ENCODE measurements at places on chromosomes 1 and 21.
A peak's percentile ranks its signal among the peaks of the same experiment; 100 is the strongest.

DNA sequence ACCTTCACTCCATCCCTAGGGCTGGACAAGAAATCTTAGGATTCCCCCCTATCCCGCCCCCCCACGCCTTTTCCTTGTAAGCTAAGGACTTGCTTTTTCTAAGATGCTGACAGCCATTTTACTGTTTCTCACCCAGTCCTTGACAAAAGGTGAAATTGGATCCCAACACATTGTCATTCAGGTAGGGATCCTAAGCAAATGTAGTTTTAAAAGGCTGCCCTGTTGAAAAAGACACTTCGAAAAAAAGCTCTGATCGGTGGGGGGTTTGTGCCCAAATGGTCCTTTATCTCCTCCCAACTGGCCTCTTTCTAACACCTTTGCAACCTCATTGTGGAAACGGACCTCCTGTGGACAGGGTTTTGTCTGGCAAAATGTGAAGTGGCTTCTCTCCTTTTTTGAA lies 2.9 kb downstream of the CACHD1 start:
- DNase-seq: no peak

- no peak for DNase-seq
Observed at GRCh38 chr1:41799723-41800122, 119.0 kb downstream of the HIVEP3 start.

DNA sequence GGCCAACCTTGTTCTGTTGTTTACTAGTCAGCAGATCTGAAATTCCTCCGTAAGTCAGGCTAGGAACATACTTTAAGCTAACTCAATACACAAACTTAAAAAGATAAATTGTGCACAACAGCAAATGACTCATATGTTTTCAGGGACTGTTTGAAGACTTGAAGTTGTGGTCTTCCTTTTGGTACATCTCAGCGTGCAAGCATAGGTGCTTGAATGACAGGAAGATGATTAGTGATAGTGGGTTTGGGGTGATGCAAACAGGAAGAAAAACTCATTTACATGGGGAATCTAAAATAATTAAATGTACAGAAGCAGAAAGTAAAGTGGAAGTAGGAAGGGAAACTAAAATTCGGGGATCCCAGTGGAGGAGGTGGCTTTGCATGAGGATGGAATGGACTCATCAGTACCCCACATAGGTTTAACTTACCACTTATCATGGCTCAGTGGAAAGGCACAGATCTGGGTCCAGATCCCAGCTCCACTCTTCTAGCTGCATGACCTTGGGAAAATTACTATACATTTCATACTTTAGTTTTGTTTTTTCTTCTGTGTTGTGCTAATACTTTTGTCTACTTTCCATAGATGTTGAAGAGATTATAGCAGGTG lies 122.3 kb downstream of the XCL2 start:
- DNase-seq: no peak

DNA sequence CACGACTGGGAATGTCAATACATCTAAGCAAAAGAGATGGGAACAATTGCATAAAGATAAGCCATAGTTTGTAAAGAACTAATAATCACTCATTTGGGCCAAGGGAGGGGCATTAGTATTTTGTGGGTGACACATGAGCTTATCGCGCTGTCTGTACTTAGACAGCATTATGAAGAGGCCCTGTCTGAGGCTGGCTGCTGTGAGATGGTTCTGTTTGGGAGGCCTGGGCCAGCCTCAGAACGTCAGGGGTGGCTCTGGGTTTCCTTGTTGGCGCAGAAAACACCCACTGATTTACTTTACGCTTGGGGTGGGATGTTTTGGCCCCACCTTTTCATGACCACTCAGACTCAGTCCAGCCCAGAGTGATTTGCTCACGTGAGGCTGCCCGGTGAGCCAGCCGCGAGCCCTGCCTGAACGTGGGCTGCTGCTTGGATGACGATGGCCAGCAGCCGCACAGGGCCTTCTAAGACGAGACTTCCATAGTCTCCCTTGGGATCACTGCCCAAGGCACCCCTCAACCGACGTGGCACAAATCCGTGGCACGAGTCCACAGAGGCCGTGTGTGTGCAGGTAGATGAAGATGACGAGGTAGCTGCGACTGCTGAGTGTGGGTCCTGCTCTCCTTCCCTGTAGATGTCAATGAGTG lies 18.7 kb downstream of the UMODL1 start:
- no peak for DNase-seq

GRCh38 chr1:23198373-23198772 lies 18.9 kb downstream of the HTR1D start:
- DNase-seq: no peak

DNA sequence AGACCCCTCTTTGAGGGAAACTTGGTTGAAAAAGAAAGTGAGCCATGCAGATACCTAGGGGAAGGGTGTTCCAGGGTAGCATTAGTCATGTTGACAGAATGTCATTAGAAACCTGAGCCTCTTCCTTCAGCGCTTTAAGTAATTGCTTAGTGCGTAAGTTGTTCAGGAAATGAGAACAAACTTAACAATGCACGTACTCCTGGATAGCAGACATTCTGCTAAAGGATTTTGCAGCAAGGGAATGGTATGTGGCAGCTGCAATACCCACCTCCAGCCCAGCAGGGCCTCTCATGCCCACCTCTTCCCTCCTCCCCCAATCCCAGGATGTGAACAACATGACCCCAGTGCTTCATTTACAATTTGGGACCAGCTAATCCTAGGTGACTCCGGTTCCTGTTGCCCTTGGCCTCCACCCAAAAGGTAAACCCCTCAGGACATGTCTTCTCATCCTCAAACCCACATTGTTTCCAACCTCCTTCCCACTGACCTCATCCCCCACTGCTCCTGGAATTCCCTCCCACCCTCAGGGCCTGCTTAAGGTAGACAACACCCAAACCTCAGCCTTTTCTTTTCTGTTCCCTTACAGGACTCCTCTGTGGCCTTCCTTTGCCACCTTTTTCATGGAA lies 98.0 kb upstream of the BCAR3 start:
- DNase-seq: no peak

DNA sequence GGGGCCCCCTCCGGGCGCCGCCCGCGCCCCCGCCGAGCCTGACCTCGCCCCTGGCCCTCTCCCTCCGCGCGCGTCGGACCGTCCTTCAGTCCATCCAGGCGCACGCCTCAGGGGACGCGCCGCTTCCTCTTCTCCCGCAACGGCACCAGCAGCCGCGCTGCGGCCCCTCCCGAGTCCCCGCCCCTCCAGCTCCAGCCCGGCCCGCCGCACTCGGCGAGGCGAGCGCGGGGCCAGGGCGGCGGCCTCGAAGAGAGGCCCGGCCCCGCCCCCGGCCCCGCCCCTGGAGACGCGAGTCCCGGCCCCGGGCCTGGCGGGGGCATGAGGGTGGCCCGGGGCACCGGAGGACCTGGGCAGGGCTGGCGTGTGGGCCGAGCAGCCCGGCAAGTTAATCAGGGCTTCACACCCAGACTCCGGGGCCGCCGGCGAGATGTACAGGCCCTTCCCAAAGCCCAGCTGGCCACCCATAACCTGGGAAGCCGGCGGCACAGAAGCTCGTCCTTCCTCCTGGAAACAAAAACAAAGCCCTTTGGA lies at the start of gene IGSF3:
TSS of gene IGSF3 (minus strand) at position 159 of the 531 bp plus-strand sequence. CDS start 1,407 bp downstream, outside the sequence.
- DNase-seq: peak; percentile 30

DNA sequence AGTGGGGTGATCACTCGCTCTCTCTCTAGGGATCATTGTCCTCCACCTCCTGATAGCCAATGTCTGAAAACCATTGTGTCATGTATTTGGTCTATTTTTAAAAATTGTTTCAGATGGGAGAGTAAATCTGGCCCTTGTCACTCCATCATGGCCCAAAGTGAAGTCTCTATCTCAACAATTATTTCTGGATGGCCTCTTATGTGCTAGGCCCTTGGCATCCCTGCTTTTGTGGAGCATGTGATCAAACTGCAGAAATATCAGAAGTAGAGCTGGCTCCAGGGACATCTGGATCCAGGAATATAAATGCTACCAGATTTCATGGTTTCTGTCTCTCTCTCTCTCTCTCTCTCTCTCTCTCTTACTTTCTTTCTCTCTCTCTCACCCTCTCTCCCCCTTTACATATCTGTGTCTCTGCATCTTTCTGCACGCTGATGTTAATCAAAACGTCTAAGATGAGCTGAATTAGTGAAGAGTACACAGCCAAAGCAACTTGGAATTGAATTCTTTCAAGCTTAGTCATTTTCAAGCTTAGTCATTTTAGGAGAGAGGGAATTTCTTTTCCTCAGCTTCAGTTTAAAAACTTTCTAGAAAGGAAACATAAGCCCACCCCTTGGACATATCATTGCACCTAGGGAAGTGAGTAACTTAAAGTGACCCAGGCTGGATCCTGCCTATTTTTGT lies 47.4 kb upstream of the DOCK7 start:
- no peak for DNase-seq

DNA sequence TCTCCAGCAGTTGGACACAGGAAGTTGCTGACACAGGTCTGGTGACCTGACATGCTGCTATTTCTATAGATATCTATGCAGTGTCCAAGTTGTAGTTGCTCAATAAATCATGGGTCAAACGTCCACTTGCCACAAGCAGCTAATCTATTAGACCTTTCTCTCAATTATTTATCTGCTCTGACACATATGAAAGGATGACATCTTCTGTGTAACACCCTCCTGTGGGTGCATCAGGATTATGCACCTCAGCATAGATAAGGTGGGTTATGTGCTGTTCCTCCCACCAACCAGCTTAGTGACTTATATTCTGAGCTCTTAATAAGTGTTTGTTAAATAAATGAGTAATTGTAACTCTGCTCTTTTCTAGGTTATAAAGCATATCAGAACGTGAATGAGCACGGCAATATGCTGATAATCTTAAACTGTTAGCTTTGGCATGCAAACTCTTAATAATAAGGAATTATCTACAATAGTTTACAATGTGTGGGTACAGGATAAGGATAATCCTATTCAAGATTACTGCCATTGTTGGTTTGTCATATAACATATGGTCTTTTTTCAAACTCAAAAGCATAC lies 90.7 kb upstream of the GCLM start:
- DNase-seq: no peak

GRCh38 chr1:52679048-52679447 lies 19.1 kb downstream of the COA7 start:
- DNase-seq: no peak

All from tibial nerve (tissue), 4 donors.